ENCODE measurements at places on chromosomes 12 and 14.

DNA sequence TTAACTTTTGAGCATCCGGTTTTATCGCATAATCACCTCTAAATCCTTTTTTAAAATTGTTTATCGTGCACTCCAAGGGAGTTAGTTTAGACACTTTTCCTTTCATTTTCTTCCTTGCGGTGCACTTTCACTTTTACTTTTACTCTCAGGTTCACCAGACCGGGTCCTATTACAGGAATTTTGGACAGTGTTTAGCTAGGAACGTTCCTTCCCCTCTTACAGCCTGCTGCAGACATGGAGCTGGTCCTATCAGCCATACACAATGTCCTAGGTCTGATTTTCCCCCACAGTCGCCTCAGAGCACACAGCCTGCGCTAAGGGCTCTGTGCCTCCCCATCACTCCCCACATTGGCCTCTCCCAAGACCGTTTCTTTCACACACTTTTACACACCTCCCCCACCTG, 103.9 kb downstream of the ALG10 start:
- no peak for DNase-seq

DNA sequence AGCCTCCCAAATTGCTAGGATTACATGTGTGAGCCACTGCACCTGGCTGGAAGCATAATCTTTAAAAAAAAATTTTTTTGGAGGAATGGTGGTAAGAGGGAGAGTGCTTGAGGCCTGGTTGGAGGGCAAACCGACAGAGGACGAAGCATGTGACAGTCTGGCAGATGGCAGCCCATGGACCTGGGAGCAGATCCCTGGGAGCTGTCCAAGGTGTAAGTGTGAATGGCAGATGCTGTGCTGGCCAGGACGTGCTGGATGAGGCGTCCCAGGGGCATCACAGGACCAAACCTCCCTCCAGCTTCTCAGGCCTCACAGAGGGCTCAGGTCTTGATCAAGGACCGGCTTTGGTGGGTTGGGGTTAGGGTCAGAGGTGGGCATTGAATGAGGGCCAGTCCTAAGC, 128.4 kb upstream of the NCOR2 start:
- no peak for DNase-seq

GRCh38 chr12:22275843-22276242, 58.7 kb downstream of the ST8SIA1 start:
- DNase-seq: no peak

DNA sequence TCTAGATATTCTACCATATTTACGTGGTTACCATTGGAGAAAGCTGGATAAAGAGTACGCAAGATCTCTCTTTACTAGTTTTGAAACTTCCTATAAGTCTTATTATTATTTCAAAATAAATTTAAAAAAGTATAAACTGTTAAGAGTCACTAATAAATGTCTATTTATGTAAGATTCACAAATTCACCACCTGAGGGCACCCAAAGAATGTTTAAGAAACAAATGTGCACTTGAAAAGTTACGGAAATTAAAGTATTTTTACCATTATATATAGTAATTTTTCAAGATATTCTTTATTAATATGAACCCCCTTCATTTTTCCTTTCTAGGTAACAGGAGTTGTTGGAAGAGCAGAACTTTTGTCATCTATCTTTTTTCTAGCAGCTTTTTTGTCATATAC, 11.9 kb downstream of the TMTC3 start:
- DNase-seq: no peak

- no peak for DNase-seq
Measured at GRCh38 chr14:61911574-61911973, 149.4 kb downstream of the SNAPC1 start.

GRCh38 chr14:40122968-40123648, 690.9 kb upstream of the FBXO33 start:
- no peak for DNase-seq

- no peak for DNase-seq
Measured at GRCh38 chr14:94599656-94600004, 12.6 kb upstream of the SERPINA3 start.

DNA sequence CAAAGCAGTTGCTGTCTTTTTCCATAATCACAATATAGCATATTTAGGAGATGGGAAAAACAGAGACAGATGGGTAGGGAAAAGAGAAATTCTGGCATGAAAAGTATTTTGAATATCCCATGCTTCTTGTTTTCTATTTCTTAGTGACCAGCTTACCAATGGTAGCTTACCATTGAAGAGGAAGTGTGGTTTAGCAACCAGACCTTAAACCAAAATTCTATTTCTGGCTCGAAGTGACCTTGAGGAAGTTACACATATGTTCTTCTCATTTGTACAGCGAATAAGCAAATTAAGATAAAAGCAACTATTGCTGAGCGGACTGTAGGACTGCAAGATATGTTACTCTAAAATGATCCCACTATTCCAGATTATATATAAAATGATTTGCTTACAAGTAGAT, 82.9 kb downstream of the FGD4 start:
- DNase-seq: no peak

GRCh38 chr12:29519585-29520182, 22.2 kb upstream of the OVCH1 start:
- DNase-seq: no peak

GRCh38 chr12:22443379-22444316, 100.7 kb downstream of the C2CD5 start:
- peak; percentile 45 for DNase-seq

GRCh38 chr12:109178532-109178931, 62.1 kb downstream of the ACACB start:
- DNase-seq: no peak

- DNase-seq: no peak
Measured at GRCh38 chr14:98120831-98121464, 1151.0 kb downstream of the BCL11B start.

GRCh38 chr12:13670285-13670866, 311.0 kb downstream of the GRIN2B start:
- no peak for DNase-seq

GRCh38 chr14:29216268-29217232, 450.0 kb downstream of the FOXG1 start:
- DNase-seq: peak; percentile 99

DNA sequence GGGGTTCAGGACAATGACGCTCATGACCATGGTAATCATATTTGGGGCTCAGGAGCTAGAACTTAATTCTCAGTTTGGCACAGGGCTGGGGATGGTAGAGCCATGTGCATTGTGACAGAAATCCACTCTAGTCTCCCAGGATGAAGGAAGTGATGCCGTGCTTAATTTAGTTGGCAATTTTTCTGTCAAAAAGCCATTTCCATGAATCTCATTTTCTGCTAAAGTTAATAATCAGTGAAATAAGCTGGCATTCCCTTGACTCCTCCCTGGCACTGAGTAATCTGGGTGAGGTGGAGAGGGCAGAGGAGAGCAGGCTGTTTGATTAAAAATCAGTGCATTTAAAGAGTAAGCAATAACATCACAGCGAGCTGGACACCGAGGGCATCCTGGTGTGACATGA, 45.0 kb upstream of the GPR68 start:
- no peak for DNase-seq

GRCh38 chr12:119425623-119426022, 91.1 kb downstream of the CCDC60 start:
- no peak for DNase-seq

- DNase-seq: no peak
Measured at GRCh38 chr14:41606532-41607303, at the start of gene LRFN5. LRFN5 (plus strand) TSS chr14:41606876.

DNA sequence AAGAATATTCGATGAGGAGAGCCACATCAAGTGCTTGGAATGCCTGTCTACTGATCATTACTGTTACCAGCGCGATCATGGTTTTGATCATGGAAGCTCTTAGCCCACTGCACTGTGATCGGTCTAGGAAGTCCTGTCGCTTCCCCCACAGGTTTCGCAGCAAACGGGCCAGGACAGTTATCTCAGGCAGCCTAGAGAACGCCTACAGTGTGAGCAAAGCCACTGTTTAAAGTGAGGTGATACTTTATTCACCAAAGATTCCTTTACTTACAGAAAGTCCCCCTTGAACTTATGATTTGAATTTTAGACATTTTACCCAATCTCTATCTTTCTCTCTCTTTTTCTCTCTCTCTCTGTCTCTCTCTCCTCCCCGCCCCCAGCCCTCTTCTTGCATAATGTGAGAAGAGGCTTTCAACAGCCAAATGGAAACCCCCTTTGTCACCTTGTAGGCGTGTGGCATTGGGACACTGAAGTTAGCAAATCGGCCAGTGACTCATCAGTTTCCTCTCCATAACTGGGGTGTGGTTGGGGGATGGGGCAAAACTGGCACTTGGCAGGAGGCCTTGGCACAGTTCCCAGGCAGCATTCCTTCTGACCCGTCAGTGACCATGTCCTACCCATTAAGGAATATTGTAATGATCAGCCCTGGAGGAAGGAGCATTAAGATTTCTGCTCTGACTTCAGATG, 214.8 kb downstream of the CHST11 start:
- DNase-seq: no peak

- no peak for DNase-seq
Measured at GRCh38 chr14:88255798-88256197, 67.3 kb downstream of the KCNK10 start.

GRCh38 chr14:37114002-37114401, 58.4 kb downstream of the SLC25A21 start:
- no peak for DNase-seq

GRCh38 chr12:12408265-12408690, 51.4 kb downstream of the BORCS5 start:
- no peak for DNase-seq
